HCT116 (cell line): ENCODE measurements at places on chromosomes 11 and 22.

DNA sequence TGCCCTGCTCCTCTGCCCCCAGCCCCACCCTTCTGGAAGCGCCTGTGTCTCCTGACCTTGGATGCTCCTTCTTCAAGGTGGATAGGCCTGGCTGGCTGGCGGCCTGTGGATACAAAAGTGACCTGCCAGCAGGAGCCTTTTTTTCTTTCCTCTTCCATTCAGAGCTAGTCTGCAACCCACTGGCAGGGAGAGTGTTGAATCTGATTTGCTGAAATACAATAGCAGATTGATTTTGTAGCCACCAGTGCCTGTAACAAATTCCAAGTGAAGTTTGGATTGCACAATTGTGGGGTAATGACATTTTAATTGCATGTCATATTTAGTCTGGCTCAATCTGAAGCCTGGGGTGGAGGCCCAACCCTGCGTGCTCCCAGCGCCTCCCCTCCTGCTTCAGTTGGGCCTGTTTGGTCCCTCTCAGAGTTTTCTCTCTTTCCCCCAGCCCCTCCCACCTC, 97.2 kb downstream of the GRIK4 start:
- no peak for DNase-seq

DNA sequence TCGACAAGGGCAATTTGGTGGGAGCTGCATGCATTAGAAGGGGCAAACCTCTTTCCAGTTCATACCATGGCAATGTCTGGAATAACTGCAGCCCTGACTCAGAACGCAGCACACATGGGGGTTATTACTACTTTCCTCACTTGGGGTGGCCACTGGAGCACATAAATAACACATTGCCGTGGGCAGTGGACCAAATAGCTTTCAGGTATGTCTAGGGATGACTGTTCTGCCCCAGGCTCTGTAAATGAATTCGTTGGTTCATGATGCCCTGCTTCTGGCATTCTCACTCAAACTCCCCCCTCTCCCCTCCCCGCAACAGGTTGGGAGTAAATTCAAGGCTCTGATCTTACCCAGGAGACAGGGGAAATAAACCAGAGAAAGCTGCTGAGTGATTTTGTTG, 238.0 kb upstream of the PLET1 start:
- no peak for DNase-seq

DNA sequence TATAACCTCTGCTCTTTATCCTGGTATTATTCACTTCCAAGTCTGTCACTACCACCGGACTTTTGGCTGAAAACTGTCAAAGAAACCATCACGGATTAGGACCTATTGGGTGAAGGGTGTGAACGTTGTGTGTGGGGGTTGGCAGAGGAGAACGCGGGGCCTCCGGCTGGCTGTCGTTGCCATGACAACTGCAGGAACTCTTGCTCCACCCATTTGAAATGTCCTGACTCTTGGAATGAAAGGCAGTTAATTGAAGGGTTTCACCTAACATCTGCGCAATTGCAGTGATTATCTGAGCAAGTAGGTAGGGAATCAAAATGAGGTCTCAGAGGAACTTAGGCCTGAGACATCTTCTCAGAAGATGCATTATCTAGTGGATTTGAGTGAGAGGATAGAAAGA, 60.9 kb upstream of the CLMP start:
- DNase-seq = no peak

DNA sequence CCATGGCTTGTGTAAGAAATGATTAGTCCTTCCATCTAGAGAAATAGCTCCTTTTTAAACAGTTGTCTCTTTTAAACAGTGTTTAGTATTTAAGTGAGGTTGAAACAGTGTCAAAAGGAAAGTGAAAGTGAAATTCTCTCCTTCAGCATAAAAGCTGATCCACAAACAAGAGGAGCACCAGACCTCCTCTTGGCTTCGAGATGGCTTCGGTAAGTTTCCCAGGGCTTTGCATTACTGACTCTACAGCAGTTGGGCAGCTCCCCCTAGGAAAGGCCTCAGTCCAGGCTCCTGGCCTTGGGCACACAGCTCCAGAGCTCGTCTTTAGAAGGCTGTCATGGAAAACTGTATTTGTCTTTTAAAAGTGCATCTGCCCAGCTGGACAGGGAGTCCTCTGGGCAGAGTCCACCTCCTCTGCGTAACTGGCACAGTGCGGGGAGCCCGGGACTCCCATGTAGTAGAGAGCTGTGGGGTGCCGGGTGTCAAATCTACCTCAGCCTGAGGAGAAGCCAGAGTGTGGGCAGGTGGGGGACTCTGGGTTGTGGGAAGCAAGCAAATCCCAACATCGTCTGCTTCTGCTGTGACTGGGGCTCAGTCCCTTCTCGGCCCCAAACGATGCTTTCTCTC, at the start of gene PLAAT4:
TSS of gene PLAAT4 (plus strand) at position 140 of the 624 bp plus-strand sequence. CDS start at position 201, 61 bp downstream.
- no peak for DNase-seq

DNA sequence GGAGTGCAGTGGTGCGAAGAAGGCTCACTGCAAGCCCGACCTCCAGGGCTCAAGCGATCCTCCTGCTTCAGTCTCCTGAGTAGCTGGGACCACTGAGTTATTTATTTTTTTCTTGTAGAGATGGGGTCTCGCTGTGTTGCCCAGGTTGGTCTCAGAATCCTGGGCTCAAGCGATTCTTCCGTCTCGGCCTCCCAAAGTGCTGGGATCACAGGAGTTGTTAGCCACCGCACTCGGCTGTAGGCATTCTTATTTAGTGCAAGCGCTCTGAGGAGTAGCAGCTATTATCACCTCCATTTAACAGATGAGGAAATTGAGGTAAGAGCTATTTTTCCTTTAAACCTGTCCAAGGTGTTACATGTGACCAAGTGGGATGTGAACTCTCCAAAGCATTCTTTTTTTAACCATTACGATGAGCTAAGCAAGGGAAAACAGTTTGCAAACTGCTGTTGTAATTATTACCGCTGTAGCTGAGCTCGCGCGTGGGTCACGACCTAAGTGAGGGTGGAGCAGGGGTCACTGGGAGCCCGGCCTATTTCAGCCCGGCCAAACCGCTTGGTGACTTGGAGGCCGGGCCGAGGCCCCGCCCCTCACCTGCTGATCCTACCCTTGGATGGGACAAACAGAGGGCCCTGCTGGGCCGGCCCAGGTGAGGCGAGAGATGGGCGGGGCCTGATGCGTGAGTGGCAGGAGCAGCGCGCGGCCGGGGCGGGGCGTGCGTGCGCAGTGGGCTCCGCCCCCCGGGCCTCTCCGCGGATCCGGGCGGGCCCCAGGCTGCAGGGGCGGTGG, 449 bp upstream of the KREMEN1 start:
- peak; percentile 89 for DNase-seq

DNA sequence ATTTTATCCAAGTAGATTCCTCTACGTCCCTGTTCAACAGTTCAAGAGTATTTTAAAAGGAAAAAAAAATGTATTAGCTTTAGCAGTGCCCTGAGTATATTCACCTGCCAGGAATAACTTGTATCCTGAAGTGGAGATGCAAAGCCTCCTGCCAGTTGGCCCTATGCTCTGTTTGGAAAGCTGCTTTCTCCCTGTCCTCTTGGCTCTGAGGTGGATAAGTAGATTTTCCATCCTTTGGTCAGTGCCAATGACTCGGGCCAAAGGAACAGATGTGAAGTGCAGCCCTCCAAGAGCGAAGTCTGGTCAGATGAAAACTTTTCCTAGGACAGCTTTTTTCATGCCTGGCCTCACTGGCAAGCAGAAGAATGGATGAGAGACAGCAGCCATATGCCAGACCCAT, 839.9 kb upstream of the TENM4 start:
- DNase-seq = no peak

- DNase-seq = no peak
These were observed 4.3 kb downstream of the SHANK3 start for GRCh38 chr22:50676661-50677492.

DNA sequence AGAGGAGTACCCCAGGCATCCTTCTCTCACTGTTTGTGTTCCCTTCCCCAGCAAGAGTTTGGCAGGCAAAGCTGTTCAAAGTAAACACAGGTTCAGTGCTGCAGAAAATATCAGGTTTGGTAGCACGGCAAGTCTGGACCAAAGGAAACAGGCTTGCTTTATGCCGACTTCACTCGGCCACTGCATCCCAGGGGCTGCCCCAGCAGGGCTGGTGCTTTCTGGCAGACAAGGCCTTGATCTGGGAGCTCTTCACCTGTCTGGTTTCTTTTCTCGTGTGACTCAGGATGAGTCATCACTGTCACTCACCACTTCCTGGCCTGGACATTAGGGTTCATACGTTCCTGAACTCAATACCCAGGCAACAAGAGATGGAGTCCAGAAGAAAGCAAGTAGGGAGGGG, 52.6 kb upstream of the NAV2 start:
- peak; percentile 88 for DNase-seq

DNA sequence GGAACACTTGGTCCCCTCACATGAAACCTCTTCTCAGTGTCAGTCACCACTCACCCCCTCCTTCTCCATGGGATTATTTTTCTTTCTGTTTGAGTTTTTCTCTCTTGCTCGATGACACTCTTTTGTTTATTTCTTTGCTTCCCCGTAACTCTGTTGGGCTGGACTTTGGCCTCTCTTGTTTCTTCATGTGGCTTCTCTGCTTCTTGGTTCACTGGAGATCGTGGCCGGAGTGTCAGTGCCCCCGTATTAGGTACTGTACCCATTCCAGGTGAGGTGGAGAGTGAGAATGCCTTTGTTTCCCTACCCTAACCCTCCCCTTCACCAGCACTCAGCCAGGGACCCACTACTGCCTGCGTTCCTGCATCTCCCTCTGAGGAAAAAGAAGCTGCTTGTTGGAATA, 32.5 kb downstream of the CYB5R2 start:
- DNase-seq = no peak

DNA sequence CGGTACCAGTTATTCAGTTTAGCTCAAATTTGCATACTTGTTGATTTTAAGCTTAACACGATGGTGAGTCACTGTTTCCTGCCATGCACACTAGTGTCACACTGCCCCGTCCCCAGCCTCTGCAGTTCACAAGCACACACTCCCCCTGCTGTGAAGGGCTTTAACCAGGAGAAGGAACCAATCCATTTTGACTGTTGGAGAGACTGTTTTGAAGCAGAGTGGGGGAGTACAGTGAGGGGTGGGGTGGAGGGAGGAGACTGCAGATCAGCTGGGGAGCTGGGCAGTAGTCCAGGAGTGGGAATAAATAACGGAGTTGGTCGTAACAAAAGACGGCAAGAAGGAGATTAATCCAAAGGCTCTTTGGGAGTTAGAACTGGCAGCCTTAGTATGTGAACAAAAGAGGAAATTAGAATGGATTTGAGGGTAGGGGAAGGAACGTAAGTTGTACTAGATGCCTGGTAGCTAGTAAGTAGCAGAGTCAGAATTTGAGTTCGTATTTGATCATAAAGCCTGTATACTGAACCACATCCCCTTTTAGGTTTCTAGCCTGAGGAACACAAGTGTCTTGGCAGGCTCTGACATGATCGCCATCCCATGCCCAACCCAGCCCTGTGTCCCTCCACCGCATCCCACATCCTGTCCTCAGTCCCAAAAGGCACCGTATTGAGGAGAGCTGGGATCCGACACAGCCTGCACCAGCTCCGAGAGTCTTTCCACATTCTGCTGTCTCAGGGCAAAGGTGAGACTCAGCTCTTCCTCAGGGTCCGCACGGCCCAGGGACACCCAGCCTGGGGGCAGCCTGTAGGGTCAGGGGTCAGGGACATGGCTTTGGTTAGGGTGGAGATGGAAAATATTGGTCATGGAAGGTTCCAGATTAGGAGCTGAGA, 862 bp downstream of the TPP1 start:
- no peak for DNase-seq

GRCh38 chr11:92383430-92383829, 158.8 kb downstream of the FAT3 start:
- DNase-seq = no peak

DNA sequence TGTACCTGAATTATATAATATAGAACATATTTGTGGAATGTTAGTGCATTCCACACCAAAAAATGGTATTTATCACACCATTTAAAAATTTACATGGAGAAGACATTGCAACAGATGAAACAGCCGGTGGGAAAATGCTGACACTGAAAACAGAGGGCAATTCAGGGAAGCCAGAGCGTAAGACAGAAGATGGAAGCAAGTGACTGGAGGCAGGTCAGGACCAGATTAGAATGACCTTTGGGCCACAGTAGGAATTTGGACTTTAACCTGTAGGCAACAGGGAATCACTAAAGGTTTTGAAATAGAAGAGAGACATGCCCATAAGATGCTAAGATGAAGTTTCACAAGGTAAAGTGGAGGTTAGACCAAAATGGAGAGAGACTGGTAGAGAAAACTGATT, 60.5 kb downstream of the METTL15 start:
- DNase-seq = no peak

DNA sequence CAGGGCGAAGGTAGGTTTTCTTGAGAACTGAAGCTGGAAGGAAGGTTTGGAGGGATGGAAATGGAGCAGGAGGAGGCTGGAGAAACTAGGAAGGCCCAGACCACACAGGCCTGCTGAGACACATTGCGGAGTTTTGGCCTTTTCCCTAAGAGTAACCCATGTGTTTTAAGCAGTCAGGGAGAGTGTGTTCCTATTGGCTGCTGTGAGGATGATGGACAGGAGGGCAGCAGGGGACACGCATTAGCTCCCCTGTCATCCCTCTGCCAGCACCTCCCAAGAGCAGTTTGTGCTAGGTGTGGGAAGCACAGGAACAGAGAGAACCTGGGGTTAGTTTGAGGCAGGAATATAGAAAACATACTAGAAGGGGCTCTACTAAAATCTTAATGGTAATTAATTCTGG, 842.1 kb downstream of the TBC1D22A start:
- no peak for DNase-seq

- DNase-seq = no peak
These were observed 133.5 kb downstream of the RBFOX2 start for GRCh38 chr22:35894937-35895708.

GRCh38 chr11:107619926-107620325, 29.0 kb downstream of the ELMOD1 start:
- no peak for DNase-seq

- DNase-seq = peak; percentile 72
These were observed at the start of gene PTS for GRCh38 chr11:112226062-112226830. Gene PTS, plus strand, starts transcription at chr11:112226428. Its CDS starts 16 bp downstream, at chr11:112226444.

DNA sequence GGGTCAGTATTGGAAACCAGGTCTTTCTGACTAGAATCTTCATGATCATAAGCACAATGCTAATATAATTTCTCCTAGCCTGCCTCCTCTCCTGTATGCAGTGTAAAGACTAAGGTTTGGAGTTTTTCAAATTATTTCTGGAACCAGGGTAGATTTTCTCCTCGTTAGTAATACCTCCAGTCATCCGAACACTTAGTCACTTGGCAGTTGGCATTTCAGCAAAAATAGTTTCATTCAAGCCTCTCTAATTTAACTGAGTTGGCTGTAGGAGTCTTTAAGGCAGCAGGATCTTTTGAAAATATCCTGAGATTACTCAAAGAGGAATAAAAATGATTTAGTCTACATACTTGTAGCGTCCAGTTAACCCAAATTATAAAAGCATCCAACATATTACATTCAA, 6.3 kb downstream of the TYR start:
- DNase-seq = no peak

DNA sequence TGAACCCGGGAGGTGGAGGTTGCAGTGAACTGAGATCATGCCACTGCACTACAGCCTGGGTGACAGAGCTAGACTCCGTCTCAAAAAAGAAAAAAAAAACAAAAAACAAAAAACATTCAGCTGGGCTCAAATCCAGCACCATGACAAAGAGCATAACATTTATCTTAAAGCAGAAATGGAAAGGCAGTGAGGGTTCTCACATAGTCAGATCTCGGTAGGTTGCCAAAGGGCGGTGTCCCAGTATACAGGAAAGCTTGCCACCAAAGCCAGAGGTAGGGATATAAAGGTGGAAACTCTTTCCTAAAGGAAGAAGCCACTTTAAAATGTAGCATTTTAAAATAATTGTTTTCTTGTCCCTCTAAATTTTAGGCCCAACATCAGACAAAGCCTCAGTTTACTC, 22.4 kb upstream of the CAPRIN1 start:
- DNase-seq = no peak

GRCh38 chr11:16086229-16086819, 270.0 kb downstream of the SOX6 start:
- no peak for DNase-seq

- DNase-seq = no peak
These were observed 127.2 kb upstream of the ALX4 start for GRCh38 chr11:44437122-44437521.
